ENCODE measurements at places on chromosomes 5 and 9. TPM values are rescaled to one million over a fixed set of nuclear protein-coding genes. Genes with fewer than 3 reads are reported as not detected.

DNA sequence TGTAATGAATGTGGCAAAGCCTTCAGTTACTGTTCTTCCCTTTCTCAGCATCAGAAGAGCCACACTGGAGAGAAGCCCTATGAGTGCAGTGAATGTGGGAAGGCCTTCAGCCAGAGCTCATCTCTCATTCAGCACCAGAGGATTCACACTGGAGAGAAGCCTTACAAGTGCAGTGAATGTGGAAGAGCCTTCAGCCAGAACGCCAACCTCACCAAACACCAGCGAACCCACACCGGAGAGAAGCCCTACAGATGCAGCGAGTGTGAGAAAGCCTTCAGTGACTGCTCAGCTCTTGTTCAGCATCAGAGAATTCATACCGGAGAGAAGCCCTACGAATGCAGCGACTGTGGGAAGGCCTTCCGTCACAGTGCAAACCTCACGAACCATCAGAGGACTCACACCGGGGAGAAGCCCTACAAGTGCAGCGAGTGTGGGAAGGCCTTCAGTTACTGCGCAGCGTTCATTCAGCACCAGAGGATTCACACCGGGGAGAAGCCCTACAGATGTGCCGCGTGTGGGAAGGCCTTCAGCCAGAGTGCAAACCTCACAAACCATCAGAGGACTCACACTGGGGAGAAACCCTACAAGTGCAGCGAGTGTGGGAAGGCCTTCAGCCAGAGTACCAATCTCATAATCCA, 6.8 kb downstream of the RPL12 start:
- H3K4me1 ChIP-seq = peaks cover 12% of the 10 kb centered on the region
- no peak overlapping the region for H3K4me3 ChIP-seq
- no peaks in the 10 kb centered on the region for H3K27me3 ChIP-seq
- no peak for DNase-seq

DNA sequence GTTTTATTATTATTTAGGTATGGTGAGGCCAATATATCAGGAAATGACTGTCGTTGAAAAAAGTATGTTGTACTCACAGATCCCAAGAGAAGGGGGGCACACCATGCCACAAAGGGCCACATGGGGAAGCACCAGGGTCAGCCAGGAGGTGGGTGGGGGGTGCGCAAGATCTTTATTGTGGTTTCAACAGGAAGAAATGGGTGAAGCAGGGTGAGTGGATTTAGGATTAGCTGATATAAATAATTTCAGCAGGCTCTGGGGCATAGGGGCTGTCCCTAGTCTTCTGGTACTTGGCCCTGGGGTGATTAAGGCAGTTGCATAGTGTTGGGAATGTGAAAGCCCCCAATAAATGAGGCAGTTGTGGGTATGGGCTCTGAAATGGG, 8.6 kb downstream of the PDCD1LG2 start:
- no peak for DNase-seq
- H3K4me1 ChIP-seq = peaks cover 5% of the 10 kb centered on the region

- no peaks in the 10 kb centered on the region for H3K27me3 ChIP-seq
- no peaks in the 10 kb centered on the region for H3K36me3 ChIP-seq
- peaks cover 17% of the 10 kb centered on the region for H3K4me1 ChIP-seq
These were observed 1.6 kb upstream of the OXCT1 start for GRCh38 chr5:41871852-41872251.

GRCh38 chr5:150506571-150507473, 1.1 kb upstream of the NDST1 start:
- no peaks in the 10 kb centered on the region for H3K36me3 ChIP-seq
- no peak overlapping the region for H3K4me3 ChIP-seq
- H3K27ac ChIP-seq = peak overlapping the region; percentile 32
- H3K4me1 ChIP-seq = peaks cover 89% of the 10 kb centered on the region
- DNase-seq = no peak
- H3K27me3 ChIP-seq = no peaks in the 10 kb centered on the region

DNA sequence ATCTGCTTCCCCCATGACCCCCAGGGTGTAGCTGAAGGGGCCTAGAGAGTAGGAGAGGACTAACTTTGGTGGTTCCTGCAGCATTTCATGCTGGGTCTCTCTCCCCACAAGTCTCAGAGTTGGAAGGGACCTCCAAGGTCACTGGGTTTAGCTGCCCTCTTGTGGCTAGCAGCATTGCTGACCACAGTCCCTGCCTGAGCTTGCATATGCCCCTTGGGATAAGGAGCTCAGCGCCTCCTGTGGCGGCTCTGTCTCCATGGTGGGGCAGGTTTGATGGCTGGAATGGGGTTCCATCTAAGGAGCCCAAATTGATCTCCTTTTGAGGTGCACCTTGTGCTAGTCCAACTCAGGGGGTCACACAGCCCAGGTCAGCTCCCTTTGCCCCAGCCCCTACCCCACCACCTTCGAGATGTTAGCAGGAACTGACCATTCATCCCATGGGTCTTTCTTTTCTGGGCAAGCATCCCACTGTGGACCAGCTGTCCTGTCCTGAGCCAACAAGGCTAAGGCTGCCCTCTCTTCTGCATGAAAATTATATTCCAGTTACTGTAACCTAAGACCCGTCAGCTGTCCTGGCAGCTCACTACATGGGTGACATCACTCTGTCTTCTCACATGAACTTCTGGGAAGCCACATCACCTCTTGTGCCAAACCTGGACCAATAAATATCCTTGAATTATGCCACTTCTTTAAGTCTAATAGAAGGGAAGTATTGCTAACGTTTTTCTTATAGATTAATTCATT, 196.2 kb downstream of the HSPA4 start:
- H3K36me3 ChIP-seq = no peaks in the 10 kb centered on the region
- H3K27ac ChIP-seq = no peak overlapping the region
- no peaks in the 10 kb centered on the region for H3K27me3 ChIP-seq
- H3K4me1 ChIP-seq = no peaks in the 10 kb centered on the region
- no peak for DNase-seq

DNA sequence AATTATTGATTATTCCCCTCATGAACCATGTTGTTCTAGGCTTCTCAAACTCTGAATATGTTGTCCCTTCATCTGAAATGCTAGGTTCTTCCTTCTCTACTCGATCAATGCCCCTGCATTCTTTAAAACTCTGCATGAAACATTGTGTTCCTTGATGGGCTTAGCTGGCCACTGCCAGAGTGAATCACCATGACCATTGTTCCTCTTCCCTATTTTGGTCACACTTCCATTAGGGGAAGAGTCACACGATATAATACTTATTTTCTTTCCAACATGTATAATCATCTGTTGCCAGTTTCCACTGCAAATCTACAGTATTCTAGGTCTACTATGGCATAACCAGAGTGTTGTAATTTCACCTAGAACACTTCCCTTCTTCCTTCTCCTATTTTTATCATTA, 247.9 kb downstream of the TRPM3 start:
- no peaks in the 10 kb centered on the region for H3K27me3 ChIP-seq
- DNase-seq = no peak

GRCh38 chr5:11182441-11183080, 421.5 kb upstream of the DAP start:
- DNase-seq = no peak
- no peak overlapping the region for H3K27ac ChIP-seq
- H3K36me3 ChIP-seq = no peaks in the 10 kb centered on the region
- no peaks in the 10 kb centered on the region for H3K27me3 ChIP-seq

- H3K4me3 ChIP-seq = no peak overlapping the region
- H3K4me1 ChIP-seq = peaks cover 4% of the 10 kb centered on the region
- no peaks in the 10 kb centered on the region for H3K27me3 ChIP-seq
- H3K36me3 ChIP-seq = no peaks in the 10 kb centered on the region
- DNase-seq = no peak
- H3K27ac ChIP-seq = no peak overlapping the region
These were observed 60.3 kb upstream of the PTGER4 start for GRCh38 chr5:40619421-40619820.

- no peak overlapping the region for H3K27ac ChIP-seq
- H3K36me3 ChIP-seq = peaks cover 8% of the 10 kb centered on the region
- peaks cover 8% of the 10 kb centered on the region for H3K4me1 ChIP-seq
- no peaks in the 10 kb centered on the region for H3K27me3 ChIP-seq
- no peak overlapping the region for H3K4me3 ChIP-seq
- DNase-seq = no peak
These were observed 31.7 kb downstream of the MAPKAP1 start for GRCh38 chr9:125674981-125675973.

GRCh38 chr9:109579191-109579948, 81.3 kb upstream of the PTPN3 start:
- H3K36me3 ChIP-seq = no peaks in the 10 kb centered on the region
- no peak overlapping the region for H3K4me3 ChIP-seq
- no peaks in the 10 kb centered on the region for H3K27me3 ChIP-seq

The ACSL6 gene
- 0.98 TPM for total RNA-seq

The PCDHB12 gene
- 2.8 TPM for total RNA-seq

The STPG3 gene
- not detected for total RNA-seq

The ZNF300 gene
- total RNA-seq = 1.8 TPM

The CD74 gene
- total RNA-seq = 2,961 TPM

The BSPRY gene
- total RNA-seq = 10.8 TPM

The RNF130 gene
- 109 TPM for total RNA-seq

The ORM2 gene
- 3.9 TPM for total RNA-seq

The SLC1A1 gene
- 52.7 TPM for total RNA-seq

All from upper lobe of right lung (tissue), 1 donor.